ENCODE measurements at places on chromosomes 16 and 17.
A peak's percentile ranks its signal among the peaks of the same experiment; 100 is the strongest.

GRCh38 chr17:82659886-82660285, 11.6 kb upstream of the WDR45B start:
- DNase-seq, result no peak

GRCh38 chr17:17978481-17979424, 6.1 kb downstream of the DRC3 start:
- DNase-seq, result no peak

GRCh38 chr17:57597531-57598453, 147.3 kb downstream of the CCDC182 start:
- peak; percentile 68 for DNase-seq

GRCh38 chr17:30823421-30823820, 1.1 kb downstream of the CRLF3 start:
- DNase-seq, result no peak

DNA sequence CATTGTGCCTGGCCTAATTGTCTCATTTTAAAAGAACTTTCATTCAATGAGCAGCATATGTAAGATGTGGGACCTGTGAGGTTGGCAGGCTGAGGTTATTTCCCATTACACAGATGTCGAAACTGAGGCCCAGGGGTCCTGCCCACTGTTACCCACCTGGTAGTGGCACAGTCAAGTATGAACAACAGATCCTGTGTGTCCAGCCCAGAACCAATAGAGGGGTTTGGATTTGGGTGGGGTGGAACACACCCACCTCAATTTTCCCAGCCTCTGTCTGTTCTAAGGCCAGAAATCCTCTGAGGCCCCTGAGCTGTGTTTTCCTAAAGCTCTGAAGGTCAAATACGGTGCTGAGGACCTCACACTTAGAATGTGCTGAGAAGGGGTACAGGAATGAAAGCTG, 179.5 kb downstream of the XYLT1 start:
- no peak for DNase-seq

DNA sequence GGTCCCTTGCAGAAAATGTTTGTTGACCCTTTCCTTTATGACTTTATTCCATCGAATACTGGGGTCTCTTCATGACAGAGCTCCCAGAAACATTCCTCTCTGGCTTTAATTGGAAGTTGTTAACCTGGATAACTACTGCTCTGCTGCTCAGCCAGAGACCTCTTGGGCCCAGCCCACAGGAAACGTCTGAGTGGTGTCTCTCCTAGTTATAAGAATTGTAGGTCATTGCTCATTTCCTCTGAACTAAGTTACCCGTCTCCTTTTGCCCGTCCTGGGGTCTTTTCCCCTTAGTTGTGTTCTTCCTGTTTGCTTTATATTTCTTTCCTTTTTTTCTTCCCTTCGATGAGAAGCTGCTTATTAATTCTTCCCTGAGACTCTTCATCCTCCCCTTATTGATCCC, 9.0 kb downstream of the MAP2K6 start:
- no peak for DNase-seq
